ENCODE measurements at places on chromosomes 1 and 21.

DNA sequence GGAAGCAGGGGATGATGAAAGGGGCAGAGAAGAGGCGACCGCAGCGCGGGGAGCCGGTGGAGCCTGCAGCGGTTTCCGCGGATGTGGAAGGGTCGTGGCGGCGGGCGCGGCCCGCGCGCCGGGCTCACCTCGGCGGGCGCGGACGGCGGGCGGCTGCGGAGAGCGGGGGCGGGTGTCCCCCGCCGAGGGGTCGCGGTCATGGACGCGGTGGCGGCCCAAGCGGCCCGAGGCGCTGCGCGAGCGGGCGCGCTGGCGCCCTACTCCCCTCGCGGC is 572 bp downstream of the LPGAT1 start:
- DNase-seq: no peak

GRCh38 chr1:63888984-63889383 is 115.2 kb downstream of the ROR1 start:
- no peak for DNase-seq

DNA sequence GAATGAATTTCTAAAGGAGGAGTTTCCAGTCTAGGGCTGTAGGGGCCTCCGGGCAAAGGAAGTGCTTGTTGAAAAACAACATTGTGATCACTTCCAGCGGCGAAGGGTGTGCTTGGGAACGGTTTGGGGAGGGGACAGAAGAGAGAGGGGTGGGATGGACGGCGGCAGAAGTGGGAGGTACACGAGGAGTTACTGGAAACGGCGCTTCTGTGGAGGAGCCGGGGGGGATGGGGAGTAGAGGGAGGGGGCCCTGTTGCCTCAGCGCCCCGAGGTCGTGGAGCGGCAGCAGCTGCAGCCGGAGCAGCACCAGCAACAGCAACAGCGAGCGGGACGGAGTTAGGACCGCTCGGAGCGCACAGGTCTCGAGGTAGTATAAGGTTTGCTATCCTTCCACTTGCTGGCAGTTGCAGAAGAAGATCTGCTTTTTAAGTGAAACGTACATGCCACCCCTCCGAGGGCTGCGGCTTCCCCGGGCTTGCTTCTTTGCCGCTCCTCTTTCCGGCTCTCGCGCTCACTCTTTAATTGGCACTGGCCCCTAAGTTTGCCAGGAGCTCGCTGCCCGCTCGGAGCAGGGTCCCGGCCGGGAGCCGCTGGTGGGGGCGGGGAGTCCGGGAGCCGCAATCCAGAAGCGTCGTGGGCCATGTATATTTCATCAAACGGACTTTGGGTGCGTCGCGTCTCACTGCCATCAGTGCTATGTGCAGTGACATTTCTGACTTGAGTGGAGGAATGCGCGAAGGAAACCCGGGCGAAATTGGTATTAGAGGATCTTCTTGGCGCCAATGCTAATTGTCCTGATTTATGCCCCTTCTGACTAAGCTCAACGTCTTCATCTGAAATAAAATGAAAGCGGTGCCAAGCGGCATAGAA is 771 bp upstream of the NTNG1 start:
- DNase-seq: no peak

- no peak for DNase-seq
These were observed 50.5 kb downstream of the HSPG2 start for GRCh38 chr1:21886486-21887215.

DNA sequence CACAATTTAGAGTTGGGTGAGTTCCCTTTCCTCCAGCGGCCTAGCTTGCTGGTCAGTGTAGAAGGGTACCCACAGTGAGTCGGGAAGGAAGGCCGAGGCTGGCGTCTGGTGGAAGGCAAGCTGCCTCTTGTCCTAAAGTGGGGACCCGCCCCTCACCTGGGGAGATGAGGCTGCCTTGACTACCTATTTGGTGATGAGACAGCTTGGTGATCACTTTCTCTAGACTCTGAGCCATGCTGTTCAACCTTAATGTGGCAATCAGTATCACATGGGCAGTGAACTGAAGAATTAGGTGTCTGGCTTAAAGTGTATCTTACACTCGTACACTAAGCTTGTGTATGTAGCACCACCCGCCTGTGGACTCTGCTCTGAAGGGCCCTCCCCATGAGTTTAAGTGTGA is 100.7 kb downstream of the COLGALT2 start:
- DNase-seq: no peak

DNA sequence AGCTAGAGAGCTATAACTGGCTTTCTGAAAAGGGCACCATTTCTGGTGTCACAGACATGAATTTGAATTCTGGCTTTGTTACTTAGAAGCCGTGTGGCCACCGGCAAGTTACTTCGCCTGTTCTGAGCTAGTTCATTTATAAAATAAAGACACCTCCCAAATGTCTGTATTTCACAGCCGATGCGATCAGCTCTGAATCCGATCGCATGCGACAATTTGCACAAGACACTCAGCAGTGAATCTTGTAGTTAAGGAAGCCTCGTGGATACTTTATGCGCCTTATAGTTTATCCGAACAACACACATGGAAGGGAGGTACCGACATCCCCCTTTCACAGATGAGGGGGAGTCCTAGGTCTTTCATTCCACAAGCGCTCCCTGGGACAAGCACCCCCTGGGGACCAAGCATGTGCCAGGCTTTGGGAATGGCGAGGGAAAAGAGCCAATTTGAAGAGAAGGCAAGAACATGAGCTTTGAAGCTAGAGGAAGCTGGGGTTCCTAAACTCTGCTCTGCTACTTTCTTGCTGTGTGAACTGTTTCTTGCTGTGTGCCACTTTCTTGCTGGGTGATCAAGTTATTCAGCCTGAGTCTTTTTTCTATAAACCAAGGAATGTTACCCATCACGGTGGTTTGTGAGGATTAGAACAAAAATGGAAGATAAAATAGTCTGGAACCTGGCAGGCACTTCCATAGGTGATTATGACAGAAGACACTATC is 3.9 kb downstream of the ID3 start:
- DNase-seq: no peak

- DNase-seq: no peak
These were observed 216.8 kb upstream of the TNR start for GRCh38 chr1:175960169-175960568.

GRCh38 chr1:204545881-204546280 is 29.7 kb downstream of the MDM4 start:
- DNase-seq: no peak

GRCh38 chr1:12315146-12315545 is 85.3 kb downstream of the VPS13D start:
- no peak for DNase-seq

DNA sequence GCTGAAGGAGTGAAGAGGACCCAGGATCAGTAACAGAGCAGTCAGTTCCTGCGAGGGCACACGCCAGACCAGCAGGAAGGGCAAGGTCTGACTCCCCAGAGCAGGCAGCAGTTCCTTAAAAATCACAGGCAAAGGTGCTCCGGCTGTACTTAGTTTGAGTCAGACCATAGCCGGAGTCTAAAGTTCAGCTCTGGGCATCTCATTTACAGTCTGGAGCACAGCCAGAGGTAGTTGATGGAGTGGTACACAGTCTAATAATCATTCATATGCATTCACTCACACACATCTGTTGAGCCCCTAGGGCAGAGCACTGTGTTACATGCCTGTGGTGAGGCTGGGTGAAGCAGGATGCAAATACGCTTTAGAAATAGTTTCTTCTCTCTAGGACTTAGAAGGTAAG is 7.3 kb upstream of the AMIGO1 start:
- DNase-seq: no peak

- no peak for DNase-seq
These were observed 16.2 kb upstream of the ACTN2 start for GRCh38 chr1:236670060-236670459.

GRCh38 chr1:94349853-94350252 is 68.3 kb upstream of the ABCD3 start:
- no peak for DNase-seq

DNA sequence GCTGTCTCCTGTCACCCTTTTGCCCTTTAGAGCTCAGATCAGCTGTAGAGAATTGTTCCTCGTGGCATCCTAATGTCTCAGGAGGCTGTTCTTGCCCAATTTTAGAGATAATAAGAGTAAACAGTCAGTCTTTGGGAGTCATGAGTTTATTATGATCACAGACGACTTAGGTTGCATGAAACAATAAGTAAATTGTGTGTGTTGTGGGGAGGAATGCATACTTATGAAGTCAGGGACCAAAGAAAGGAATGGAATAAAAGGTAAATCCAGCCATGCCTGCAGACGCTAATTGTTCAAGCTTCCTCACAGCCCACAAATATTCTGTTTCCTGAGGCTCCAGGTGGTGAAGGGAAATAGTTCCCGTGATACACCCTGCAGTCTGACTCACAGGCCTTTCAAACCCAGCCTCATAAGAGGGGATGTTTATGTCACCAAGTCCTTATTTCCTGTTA is 897 bp downstream of the EPHX4 start:
- no peak for DNase-seq

GRCh38 chr1:109252893-109253802 is 3.8 kb downstream of the CELSR2 start:
- no peak for DNase-seq

GRCh38 chr1:65278376-65279069 is 30.8 kb upstream of the DNAJC6 start:
- no peak for DNase-seq

DNA sequence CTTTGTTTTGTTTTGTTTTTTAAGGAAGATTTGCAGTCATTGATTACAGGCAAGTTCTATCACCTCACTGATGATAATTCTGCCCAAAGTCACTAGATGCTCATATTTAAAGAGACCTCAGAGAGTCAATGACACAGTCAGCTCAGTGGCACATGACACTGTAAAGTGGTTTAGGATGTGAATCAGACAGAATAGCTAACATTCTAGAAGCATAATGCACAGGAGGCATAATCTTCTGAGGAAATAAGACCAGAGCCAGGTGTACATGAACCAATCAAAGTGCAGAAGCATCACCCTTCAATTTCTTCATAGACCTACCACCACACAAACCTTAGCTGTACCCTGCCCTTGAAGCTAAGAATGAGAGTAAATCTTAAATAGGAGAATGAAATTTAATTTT is 268.5 kb downstream of the BRINP2 start:
- DNase-seq: no peak

DNA sequence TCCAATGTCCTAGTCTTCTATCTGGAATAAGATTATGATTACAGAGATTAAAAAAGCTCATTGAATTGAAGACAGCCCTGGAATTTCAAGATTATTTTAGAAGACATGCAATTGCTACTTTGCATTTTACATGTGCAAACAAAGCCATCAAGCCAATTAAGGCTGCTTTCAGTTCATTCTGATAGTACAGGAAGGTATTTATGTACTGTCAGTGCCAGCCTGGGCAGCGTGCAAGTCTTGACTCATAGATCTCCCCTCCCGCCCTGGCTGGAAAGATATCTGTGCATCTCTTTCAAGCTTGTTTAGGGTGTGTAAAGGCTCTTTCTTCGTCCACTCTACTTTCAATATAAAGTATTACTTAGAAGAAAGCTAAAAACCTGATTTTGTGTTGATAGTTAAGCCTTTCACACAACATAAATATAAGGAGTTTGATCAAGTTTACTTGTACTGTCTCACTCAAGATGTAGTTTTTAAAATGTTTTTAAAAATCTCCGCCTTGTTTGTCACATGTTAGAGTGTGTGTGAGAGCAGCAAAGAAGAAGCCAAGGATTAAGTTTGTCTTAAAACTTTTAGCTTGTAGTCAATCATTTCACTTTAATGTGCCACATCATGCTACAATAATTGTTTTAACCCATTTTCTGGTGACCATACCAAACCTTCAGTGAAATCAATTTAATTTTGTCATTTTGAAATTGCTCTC is 13.6 kb upstream of the LYPLAL1 start:
- no peak for DNase-seq

- DNase-seq: no peak
These were observed 83.3 kb downstream of the DTL start for GRCh38 chr1:212118872-212119260.

- no peak for DNase-seq
These were observed 53.3 kb upstream of the COL18A1 start for GRCh38 chr21:45351526-45352275.

- DNase-seq: no peak
These were observed 6.7 kb downstream of the ZBTB7B start for GRCh38 chr1:155009221-155009711.

- DNase-seq: no peak
These were observed 23.5 kb upstream of the C1orf174 start for GRCh38 chr1:3923378-3924185.

DNA sequence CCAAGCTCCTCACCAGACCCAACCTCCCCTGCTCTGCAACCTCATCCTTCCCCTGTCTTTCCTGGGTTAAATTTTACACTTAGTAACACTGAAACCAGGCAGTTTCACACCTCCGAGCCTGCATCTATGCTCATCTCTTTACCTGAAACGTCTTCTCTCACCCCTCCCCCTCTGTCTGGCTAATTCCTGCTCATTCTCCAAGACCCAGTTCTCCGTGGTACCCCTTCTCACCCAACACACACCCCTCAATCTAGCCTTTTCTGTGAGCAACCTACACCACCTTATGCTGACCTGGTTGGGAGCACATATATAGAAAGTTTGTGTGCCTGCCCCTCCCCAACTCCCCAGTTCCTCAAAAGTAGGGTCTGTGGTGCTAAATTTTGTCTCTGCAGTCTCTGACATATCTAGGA is 3.7 kb upstream of the KIAA1614 start:
- DNase-seq: no peak

GRCh38 chr1:205481218-205481617 is 23.3 kb upstream of the CDK18 start:
- DNase-seq: no peak

- no peak for DNase-seq
These were observed 143.3 kb upstream of the JUN start for GRCh38 chr1:58927041-58927721.

GRCh38 chr1:98342566-98342965 is 319.0 kb upstream of the SNX7 start:
- DNase-seq: no peak

DNA sequence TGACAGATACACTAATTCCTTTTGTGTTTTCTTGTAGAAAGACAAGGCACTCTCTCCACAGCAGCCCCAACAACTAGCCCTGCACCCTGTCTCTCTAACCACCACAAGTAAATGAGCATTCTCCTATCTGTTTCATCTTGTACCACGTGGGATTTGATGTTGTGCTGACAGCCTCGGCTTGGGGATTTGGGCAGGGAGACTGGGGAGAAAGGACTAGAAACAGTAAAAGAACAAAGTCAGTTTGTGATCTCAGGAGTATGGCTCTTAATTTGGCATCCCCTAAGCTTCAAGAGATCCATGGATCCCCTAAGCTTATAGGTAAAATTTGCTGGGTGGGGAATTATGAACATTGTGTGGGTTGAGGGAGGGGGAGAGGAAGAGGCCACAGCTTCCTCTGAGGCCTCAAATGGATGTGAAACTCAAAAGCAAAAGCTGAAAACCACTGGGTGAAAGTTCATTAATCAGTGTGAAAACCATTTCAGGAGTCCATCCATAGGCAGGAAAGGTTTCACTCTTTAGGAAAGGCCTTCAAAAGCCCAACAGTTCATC is 3.1 kb downstream of the C1orf162 start:
- DNase-seq: no peak

GRCh38 chr1:9875636-9876000 is 34.5 kb downstream of the CTNNBIP1 start:
- DNase-seq: no peak

Data from tibial nerve (tissue), 4 donors.